Renal cortex interstitium (tissue), 15 donors: ENCODE measurements at places on chromosomes 13 and 19.
A peak's percentile ranks its signal among the peaks of the same experiment; 100 is the strongest.

- no peak for DNase-seq
Observed at GRCh38 chr19:13118424-13119193, 545 bp downstream of the NACC1 start.

- DNase-seq = no peak
Observed at GRCh38 chr19:1211494-1212234, 6.1 kb downstream of the STK11 start.

- no peak for DNase-seq
Observed at GRCh38 chr19:39434123-39435076, 1.3 kb downstream of the RPS16 start.

- DNase-seq = peak; percentile 72
Observed at GRCh38 chr19:57708641-57709361, at the start of gene ZNF154. Gene ZNF154, minus strand, starts transcription at chr19:57709204. Its CDS starts 233 bp downstream, at chr19:57708971.

- DNase-seq = peak; percentile 41
Observed at GRCh38 chr13:101916108-101916774, 463.8 kb downstream of the ITGBL1 start.

DNA sequence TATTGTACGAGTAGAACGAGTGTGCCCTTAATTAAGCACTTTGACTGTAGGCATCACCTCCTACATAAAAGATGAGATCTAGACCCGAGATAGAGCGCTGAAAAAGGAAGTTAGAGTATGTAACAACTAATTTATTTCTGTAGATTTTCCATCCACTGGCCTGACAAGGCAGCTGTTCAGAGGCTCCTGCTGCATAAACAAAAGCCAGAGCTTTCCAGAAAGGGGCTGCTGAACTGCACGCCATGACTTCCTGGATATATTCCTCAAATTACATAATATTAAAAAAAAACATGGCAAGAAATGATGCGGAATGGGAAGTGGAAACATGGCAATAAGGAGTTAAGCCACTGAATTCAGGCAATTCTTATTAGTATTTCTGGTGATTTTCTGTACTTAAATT, 89.7 kb downstream of the AKAP11 start:
- no peak for DNase-seq

- DNase-seq = no peak
Observed at GRCh38 chr19:37304190-37304883, 66.6 kb upstream of the ZNF527 start.

DNA sequence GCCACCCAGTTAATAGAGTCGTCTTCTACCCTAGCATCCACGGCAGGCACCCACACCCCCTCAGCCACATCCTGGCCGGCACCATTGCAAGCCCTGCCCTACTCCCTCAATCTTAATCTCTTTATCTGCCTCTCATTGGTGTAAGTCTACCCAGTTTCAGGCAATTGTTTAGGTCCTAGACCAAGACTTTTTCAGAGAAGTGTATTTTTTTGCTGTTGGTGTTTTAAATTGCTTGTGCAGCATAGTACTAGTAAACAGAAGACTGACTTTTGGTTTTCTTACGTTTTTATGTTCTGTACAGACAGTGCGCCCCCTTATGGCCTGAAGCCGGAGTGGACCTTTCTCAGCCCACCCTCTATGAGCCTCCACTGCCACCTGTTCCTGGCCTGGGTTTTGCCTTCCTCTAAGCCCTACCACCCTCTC, 2.3 kb upstream of the LCP1 start:
- DNase-seq = no peak

DNA sequence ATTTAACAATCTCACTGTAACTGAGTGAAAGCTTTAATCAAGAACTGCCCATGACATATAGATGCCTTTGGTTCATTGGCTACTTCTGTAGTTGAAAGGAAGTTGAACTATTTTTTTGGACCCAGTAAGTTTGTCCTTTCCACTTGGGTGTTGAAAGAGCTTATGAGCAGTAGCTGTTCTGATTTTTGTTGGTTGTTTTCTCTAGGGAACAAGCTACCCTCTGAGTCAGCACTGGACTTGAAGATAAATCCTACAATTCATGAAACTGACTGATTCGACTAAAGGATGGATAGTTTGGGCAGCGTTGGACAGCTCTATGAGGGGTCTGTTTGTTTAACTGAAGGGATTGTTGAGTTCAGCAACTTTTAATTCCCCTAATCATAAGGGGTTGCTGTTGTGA, 101.0 kb downstream of the PAN3 start:
- no peak for DNase-seq

DNA sequence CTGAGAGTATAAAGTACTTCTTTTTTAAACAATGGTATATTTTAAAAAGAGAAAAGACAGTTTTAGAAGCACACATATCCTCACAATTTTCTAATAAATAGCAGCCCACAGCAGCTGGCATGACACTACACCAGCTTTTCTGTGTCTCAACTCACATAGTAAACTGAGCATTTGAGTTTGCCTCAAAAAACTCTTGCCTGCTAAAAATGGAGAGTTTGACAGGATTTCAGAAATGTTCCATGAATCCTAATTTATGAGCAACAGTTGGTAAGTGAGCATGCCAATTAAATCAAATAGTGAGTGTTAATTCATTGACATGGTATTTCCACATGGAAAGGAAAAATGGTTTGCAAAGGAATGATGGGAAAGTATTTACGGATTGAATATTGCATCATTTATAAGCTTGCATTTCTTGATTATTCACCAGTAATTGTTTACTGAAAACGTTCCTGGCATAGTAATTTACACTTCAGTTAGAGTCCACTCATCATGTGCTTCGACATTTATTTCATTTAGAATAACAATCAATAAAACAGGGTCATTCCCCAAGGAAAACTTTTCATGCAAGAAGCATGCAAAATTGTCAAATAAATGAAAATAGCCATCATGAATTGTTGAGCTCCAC, 323.0 kb downstream of the EFNB2 start:
- no peak for DNase-seq

DNA sequence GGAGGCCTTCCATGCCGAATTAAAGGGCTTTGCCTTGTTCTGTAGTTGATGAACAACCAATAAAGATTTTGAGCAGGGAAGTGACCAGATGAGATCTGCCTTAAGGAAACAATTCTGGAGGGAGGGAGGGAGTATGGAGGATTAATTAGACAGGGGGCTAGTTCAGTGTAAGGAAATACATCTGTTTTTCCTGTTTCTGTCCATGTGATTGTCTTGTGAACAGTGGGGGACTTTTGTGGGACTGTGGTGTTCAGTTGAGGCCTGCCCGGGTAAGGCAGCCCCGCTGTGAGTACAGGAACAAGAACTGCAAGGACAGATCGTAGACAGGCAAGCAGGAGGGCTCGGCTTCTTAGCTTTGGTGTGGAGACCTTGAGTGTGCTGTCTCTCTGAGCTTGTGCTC, 59.0 kb downstream of the DGKH start:
- no peak for DNase-seq

DNA sequence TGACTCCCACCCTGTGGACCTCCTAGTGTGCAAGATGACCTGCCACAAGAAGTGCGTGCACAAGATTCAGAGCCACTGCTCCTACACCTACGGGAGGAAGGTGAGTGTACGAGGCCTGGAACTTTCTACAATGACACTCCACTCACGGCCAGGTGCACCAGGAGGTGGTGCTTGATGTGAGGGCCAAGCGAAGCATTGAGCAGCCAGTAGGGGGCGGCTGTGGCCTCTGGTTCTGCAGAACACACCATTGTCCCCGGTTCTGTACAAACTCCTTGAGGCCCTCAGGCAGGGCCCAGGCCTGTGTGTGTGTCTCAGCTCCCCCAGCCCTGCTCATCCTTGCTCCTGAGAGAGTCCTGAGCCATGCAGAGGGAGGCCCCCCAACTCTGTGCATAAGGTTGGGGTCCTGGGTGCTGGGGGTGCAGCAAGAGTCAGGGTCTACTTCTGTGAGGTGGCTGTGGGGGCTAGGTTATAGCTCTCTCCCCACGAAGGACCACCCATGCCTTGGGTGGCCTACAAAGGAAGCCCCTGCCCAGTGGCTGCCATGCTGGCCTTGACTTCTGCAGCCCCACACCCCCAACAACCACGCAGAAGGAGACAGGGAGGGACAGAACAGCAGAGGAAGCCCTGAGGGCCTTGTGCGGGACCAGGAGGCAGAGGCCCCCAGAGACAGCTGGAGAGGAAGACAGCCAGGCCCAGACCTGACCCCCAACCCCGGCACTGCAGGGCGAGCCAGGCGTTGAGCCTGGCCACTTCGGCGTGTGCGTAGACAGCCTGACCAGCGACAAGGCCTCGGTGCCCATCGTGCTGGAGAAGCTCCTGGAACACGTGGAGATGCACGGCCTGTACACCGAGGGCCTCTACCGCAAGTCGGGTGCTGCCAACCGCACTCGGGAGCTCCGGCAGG, 9.7 kb upstream of the USE1 start:
- DNase-seq = no peak

DNA sequence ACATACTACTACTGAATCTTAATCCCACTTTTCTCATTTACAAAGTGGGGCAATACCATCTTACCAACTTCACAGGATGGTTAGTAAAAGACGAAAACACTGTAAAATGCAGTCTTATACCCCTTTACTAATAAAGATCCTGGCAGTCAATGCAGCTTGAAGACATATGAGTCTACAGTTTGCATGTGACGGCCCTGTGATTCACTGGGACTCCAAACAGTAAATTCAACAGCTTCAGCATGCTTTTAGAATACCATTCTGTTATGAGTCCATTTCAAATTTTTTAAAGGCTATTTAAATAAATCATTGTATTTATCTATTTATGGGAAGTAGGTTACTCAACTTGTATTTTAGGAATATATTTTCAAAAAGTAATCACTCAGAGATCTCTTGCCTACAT, 629.1 kb downstream of the LIG4 start:
- DNase-seq = no peak

- no peak for DNase-seq
Observed at GRCh38 chr19:40335101-40335500, 13.1 kb downstream of the C19orf47 start.
